ENCODE measurements at places on chromosomes 13 and 19. TPM values are rescaled to one million over a fixed set of nuclear protein-coding genes. Genes with fewer than 3 reads are reported as not detected.

DNA sequence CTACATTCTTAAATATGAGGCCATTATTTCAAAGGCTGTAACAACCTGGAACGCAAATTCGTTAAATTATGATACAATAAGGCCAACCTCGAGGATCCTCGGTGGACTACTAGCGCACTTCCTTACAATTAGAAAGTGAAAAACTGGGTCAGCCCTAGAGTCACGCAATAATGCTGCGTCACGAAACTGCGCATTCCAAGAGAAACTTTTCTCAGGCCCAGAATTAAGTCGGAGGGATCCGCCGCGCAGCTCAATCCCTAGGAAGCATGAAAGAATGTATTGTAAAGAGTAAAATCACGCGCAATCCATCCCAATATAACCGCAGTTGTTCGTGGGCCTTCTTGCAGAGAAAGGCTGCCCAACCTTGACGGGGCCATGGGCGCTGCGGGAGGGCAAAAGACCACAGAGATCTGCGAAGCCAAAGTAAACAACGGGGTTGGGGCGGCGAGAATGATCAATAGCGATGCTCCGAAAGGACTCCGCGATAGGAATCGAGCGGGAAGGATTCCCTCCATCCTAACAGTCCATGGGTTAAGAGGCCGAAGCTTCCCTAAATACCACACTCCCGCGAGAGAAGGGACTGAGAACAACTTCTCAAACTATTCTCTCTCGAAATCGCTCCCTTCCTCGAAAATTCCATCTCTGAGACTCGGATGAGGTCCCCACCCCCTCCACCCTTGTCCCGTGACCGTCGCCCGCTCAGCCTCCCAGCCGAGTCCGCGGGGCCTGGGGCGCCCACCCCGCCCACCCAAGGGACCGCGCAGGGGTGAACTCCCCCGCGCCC, 564 bp downstream of the SPART start:
- H3K4me1 ChIP-seq, result peaks cover 3% of the 10 kb centered on the region
- no peaks in the 10 kb centered on the region for H3K36me3 ChIP-seq
- peak overlapping the region; percentile 72 for H3K4me3 ChIP-seq
- DNase-seq, result peak; percentile 33

- no peak overlapping the region for H3K4me3 ChIP-seq
- no peaks in the 10 kb centered on the region for H3K27me3 ChIP-seq
- H3K27ac ChIP-seq, result no peak overlapping the region
- no peak for DNase-seq
Measured at GRCh38 chr13:35160896-35161295, 218.8 kb downstream of the NBEA start.

FAM124A gene
- 0.79 TPM for total RNA-seq

DNA sequence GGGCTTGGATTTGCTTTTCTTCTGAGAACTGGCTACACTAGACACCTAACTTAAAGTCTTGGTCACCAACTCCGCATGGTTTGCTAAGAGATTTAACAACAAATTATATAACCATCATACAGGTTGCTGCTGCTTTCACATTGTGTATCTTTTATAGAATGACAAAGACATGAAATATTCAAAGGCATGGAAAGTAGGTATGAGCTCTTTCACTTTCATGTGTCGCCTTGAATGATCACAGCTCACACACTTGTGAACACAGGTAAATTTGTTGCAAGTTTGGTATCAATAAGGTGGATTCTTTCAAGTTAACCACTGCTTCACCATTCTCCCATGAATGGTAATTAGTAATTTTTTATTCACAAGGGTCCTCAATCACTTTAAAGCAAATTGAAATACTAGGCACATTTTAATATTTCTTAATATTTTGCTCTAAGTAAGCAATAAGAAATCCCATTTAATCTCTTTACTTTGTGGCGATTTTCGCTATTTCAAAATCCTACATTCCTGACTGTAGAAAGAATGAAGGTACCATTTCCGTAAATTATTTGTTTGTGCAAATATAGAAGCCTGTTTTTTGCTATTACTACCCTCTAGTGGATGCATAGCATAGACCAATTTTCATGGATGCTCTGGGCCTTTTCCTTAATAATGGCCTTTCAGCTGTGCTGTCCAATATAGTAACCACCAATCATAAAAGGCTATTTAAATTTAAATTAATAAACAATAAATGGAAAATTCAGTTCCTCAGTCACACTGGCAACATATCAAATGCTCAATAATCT, 45.5 kb upstream of the FREM2 start:
- peaks cover 24% of the 10 kb centered on the region for H3K4me1 ChIP-seq
- no peak overlapping the region for H3K27ac ChIP-seq
- no peak for DNase-seq
- H3K36me3 ChIP-seq, result no peaks in the 10 kb centered on the region
- no peak overlapping the region for H3K4me3 ChIP-seq

DNA sequence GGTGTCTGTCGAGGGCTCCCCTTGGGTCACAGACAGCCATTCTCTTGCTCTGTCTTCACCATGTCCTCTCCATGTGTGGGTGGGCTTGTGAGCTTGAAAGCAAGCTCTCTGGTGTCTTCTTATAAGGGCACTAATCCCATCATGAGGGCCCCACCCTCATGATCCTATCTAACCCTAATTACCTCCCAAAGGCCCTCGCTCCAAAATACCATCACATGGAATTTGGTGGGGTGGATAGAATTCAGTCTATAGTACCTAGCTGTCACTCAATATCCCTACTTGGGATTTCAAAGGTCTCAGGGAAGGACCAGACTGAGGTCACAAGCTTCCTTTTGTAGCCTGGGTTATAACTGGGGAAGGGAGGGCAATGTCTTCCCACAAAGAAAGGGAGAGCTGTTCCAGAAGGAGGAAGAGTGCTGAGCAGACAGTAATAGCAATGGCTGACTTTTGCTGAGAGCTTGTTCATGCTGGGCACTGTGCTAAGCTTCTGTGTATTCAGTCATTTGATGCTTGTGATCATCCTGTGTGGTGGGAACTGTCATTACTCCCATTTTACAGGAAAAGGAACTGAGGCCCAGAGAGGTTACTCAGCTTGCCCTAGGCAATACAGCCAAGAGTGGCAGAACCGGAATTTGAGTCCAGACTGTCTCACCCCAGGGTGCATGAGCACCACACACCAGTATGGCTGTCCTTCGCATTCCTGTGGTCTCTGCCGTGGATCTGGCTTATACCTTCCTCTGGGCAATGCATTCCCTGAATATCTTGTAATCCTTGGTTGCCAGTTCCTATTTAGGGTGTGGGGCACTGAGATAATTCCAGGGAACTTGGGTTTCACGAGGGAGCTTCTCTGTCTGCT, 8.2 kb downstream of the FXYD5 start:
- H3K27me3 ChIP-seq, result no peaks in the 10 kb centered on the region
- no peaks in the 10 kb centered on the region for H3K4me1 ChIP-seq
- H3K27ac ChIP-seq, result no peak overlapping the region
- no peak overlapping the region for H3K4me3 ChIP-seq
- DNase-seq, result no peak

- no peaks in the 10 kb centered on the region for H3K27me3 ChIP-seq
- no peak for DNase-seq
- no peaks in the 10 kb centered on the region for H3K4me1 ChIP-seq
- H3K36me3 ChIP-seq, result no peaks in the 10 kb centered on the region
- H3K4me3 ChIP-seq, result no peak overlapping the region
Measured at GRCh38 chr13:49652355-49653305, 24.3 kb downstream of the ARL11 start.

Data from pancreas (tissue), 10 donors.